ENCODE measurements at places on chromosomes 6 and 20.

- peak; percentile 99 for DNase-seq
These were observed 36.8 kb downstream of the ZMYND8 start for GRCh38 chr20:47319517-47320252.

GRCh38 chr6:135701426-135701825 is 150.1 kb upstream of the PDE7B start:
- DNase-seq, result no peak

- no peak for DNase-seq
These were observed 158.5 kb downstream of the HIVEP2 start for GRCh38 chr6:142786476-142786875.

DNA sequence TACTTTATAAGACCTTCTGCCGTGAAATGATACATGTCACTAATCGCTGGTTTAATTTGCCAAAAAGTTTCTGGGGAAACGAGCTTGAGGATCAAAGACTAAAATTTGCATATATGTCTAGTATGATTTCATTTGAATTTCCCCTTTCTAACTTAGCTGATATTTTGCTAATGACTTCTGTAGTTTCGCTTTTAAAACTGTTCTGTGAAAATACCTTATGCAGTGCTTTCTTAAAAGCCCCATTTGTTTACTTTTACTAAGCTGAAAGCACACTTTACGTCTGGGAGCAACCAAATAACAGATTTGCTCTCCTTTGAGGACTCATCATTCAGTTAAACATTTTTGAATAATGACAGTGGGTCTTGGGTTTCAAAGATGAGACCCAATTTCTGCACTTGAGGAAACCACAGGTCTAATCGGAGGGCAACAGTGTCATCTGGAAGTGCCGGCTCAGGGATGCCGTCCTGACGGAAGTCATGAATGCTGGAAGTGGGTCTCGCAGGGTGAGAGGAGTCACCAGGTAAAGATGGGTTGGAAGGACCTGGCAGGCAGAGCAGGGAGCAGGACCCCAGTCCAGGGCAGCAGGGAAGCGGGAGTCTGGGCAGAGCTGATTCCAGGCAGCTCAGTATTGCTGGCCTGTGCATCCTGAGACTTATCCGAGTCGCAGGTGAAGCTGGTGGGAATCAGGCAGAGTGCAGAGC is 33.2 kb downstream of the PLEKHG1 start:
- no peak for DNase-seq

DNA sequence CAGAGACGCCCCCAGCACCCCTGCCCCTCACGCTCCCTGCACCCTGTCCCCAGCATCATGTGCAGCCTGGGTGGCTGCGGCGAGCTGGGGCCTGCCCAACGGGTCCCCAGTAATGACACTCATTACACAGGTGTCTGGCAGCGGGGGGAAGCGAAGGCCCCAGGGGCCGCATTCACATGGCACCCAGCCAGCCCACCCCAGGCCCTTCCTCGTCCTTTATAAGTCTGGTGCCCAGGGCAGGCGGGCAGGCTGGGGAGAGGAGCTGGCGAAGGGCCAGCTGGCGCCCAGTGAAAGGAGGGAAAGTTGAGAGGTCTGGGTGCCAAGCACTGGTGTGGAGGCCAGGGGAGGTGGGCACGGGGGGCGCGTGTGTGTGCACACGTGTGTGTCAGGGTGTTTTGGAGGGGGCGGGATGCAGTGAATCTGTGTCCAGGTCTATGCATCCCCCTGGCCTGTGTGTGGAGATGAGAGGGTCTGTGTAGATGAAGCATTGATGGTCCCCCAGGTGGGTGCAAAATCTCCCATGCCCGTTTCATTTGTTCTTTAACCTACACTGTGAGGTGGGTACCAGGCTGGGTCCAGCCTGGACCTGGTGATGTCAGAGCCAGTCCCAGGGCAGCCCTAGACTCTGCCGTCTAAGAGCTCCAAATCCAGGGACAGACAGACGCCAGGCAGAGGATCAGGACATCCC is 105.3 kb downstream of the CEBPB start:
- peak; percentile 50 for DNase-seq

- DNase-seq, result no peak
These were observed 538.7 kb upstream of the ID4 start for GRCh38 chr6:19298421-19298820.

GRCh38 chr6:157770946-157771345 is 52.1 kb upstream of the SNX9 start:
- DNase-seq, result no peak

- DNase-seq, result no peak
These were observed 155.9 kb downstream of the SLC24A3 start for GRCh38 chr20:19368351-19368750.

DNA sequence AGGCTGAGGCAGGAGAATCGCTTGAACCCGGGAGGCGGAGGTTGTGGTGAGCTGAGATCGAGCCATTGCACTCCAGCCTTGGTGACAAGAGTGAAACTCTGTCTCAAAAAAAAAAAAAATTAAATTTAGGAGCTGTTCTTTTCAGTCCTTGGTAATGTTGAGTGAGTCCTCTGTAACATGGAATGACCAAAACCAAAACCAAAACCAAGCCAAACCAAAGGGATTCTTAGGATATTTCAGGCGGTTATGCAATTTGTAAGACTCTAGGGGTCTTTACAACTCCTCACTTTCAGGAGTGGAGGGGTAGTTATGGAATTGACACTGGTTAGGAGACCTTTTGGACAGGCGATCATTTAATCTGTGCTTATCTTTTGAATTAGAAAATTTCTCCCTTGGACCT is 15.8 kb downstream of the TIAM2 start:
- no peak for DNase-seq

- no peak for DNase-seq
These were observed 85.6 kb downstream of the MYB start for GRCh38 chr6:135266675-135267074.

- DNase-seq, result no peak
These were observed 466.3 kb upstream of the PLCB4 start for GRCh38 chr20:8602389-8603116.

- no peak for DNase-seq
These were observed 62.0 kb downstream of the IL22RA2 start for GRCh38 chr6:137111296-137112066.

- DNase-seq, result no peak
These were observed 99.2 kb upstream of the SYNDIG1 start for GRCh38 chr20:24370249-24370648.

DNA sequence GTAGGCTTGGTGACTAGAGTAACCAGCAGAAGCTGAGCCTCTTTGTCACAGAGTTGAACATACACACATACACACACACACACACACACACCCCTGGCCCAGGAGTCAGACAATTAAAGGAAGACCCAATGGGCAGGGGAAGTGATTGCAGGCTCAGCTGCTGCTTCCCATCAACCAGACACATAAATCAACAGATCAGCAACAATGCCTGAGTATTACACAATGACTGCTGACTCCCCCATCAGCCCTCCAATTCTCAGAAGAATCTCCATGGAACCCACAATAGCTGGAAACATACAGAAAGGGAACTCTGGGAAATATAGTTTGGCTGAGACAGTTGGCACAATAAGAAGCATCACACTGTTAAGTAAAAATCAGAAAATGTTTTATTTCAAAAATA is 270.4 kb upstream of the PLCB4 start:
- no peak for DNase-seq

DNA sequence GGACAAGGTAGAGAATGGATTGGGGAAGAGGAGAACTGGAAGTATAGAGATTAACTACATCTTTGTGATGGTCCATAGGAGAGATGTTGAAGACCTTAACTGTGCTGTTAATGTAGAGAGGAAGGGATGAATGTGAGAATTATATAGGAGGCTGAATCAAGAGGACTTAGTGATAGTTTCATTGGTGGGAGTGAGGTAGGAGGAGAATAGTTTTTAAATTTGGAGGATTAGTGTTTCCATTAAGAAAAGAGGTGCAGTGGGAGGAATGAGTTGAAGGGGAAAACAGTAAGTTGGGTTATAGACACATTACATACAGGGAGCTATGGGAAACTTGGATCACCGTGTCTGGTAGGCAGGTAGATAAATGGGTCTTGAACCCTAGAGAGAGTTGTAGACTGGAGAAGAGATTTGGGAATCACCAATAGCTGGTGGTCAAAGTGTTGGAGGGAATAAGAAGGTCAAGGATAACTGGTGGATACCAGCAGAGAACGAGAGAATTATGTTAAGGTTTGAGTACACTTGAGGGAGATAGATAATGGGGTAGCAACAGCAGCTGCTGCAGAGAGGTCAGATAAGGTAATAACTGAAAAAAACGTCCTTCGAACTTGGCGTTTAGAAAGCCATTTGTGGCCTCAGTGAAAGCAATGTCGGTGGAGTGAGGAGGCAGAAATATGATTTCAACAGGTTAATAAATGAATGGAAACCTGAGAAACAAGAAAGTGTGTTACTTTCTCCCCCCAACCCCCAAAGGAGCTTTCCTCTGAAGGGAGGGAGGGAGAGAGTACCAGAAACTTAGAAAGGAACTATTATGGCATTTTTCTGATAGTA is 3.1 kb downstream of the C6orf89 start:
- DNase-seq, result no peak

DNA sequence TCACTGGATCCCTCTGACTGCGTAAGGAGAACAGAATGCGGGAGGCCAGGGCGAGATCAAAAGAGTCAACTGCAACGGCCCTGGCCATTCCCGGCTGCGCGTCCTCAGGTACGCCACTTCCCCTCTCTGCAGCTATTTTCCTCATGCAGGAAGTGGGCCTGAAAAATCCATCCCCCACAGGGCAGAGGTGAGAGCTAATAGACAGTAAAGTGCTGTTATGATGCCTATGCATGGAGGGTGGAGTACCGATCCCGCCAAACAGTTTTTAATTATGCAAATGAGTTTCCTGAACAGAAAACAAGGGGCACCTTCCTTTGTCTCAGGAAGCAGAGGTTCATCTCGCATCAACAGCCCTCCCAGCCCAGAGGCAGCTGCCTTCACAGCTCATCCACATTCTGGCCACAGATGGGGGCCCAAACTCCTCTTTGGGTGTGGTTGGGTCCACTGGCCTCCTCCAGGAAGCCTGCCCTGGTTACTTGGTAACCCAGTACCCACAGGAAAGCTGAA is 9.3 kb downstream of the PREX1 start:
- DNase-seq, result no peak

- no peak for DNase-seq
These were observed 201.1 kb downstream of the ZFAND3 start for GRCh38 chr6:38020593-38020992.

DNA sequence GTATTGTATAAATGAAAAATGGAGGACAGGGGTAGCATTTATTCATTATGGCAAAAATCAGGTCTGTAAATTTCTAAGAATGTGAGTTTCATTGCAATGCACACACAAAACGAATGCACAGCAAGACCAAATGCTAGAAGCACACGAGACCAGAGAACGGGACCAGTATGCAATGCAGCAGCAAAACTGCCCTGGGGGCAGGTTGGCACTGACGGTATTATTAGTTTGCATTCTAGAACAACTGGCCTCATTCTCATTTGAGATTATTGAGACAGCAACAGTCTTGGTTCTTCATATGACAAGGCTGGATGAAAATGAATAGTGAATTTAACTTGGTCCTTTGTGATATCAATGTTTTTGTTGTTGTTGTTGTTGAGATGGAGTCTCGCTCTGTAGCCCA is 9.0 kb upstream of the MTRES1 start:
- no peak for DNase-seq

DNA sequence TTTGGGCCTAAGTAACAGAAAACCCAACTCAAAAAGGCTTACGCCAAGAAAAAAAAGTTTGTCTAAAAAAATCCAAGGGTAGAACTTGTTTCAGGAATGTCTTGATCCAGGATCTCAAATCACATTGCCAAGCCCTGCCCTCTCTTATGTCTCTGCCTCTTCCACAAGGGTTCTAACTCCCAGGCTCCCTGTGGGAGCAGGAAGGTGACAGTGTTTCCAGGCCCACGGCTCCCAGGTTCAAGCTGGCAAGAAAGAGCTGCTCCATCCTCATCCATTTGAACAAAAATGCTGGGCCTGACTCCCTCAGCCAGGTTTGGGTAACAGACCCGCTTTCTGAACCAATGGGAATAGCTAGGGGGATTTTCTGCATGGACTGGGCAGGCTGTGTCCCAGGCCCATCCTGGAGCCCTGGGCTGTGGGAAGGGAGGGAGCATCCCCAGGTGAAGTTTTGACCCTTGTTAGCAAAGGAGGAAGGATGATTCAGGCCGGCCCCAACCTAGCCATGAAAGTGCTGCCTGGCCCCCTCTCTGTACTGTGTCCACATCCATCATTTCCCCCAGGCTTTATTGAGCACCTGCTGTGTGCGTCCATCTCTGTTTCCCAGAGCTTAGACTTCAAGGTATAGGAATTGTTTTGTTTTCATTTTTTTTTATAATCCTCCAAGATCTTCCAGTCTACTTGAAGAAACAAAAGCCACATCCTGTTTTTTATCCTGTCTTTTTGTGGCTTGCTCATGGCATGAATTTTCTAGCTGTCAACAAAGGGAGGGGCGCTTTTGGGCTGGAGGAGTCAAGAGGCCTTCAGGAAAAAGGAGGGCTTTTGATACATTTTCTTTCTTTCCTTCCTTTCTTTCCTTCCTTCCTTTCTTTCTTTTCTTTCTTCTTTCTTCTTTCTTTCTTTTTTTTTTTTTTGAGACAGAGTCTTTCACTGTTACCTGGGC is 159.8 kb downstream of the TFAP2C start:
- DNase-seq, result no peak

GRCh38 chr20:50226093-50226974 is 35.7 kb downstream of the CEBPB start:
- no peak for DNase-seq

DNA sequence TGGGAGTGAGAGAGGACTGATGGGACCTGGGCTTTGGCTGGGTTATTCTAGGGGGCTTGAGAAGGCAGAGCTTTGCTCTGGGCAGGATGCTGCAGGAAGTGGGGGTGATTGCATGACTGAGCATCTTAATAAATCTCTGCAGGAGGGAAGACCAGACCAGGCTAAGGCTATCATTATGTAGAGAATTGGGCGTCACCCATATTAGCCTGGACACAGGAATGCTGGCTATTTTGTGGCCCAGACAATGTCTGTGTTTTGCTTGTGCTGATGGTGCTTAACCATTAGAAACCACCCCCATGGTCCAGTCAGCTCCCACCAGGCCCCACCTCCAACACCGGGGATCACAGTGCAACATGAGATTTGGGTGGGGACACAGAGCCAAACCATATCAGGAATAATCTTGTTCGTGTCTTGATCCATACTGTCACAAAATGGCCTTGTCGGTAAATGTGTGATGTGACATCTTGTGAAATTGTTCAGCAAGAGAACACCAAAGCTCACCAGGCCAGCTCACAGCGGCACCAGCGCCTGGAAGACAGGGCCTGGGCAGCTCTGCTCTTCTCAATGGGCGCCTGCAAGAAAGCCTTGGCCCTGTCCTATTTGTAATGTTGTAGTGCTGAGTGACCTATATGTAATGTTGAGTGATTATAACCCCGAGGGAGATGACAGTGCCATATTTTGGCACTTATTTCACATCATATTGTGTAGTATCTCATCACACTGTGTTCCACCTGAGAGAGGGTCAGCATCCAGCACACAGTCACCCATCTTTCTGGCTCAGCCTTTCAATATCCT is 211.8 kb downstream of the QKI start:
- no peak for DNase-seq

GRCh38 chr20:64145458-64146300 is 18.6 kb upstream of the MYT1 start:
- DNase-seq, result no peak
